ENCODE measurements at places on chromosomes 5 and 9.

GRCh38 chr9:121557581-121558447 is 58.2 kb upstream of the GGTA1 start:
- DNase-seq, result no peak

GRCh38 chr5:111513131-111513520 is 791 bp upstream of the STARD4 start:
- DNase-seq, result no peak

DNA sequence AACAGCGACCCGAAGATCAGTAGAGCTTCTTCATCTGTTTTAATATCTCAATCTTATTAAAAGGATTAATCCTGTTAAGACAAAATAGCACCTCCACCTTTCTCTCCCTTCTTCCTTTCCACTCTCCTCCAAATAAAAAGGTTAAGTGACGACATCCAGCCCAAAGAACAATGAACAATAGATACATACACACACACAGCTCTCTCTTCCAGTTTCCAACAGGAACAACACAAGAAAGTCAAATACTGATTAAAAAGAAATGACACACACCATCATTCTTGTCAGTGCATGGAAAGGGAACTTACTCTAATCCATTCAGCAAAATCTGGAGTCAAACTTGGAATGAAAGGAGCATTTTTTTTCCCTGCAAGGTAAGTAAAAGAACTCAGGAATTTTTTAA is 2.8 kb downstream of the ARL15 start:
- no peak for DNase-seq

- no peak for DNase-seq
These were observed 97.3 kb upstream of the PANK3 start for GRCh38 chr5:168676501-168676900.

GRCh38 chr5:80865551-80865950 is 94.6 kb upstream of the RASGRF2 start:
- no peak for DNase-seq

DNA sequence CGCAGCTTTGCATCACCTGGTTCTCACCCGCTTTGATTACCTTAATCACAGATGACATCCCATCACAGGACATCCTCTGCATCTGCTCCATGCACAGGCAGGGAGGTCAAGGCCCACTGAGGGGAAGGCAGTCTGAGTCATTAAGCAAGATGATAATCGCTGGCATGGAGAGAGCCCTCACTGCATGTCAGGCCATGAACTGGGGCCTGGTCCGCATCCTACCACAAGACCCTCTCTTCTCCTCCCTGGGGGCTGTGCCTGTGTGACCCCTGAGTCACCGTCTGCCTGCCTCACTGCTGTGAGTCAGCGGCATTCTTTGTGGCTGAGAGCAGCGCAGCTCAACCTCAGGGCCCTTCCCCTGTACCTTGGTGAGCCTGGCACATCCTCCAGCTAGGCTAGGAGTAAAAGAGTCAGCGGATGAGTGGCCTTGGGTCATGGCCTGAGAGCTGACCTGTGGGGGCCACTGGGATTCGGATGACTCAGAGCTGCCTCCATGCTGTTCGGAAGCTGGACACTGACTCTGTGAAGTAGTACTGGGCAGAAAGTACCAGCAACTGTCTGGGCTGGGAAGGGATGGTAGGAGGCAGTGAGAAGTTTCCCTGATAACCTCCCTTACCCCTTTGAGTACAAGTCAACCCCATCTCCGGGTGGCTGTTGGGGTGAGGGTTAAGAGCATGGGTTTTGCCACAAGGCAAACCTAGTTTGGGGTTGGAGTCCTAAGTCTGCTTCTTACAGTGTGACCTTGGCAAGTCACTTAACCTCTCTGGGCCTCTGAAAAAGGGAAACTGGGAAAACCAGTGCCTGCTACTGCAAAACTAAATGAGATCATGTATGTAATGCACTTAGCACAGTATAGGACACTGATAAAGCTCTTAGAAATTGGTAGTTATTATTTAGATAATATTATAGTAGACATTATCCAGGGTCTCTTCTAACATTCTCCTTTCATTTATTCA is 14.6 kb upstream of the ARSI start:
- no peak for DNase-seq

GRCh38 chr9:124454296-124454695 is 4.0 kb downstream of the ADGRD2 start:
- DNase-seq, result no peak

- DNase-seq, result no peak
These were observed 50.1 kb upstream of the FBXL17 start for GRCh38 chr5:108432024-108432423.

DNA sequence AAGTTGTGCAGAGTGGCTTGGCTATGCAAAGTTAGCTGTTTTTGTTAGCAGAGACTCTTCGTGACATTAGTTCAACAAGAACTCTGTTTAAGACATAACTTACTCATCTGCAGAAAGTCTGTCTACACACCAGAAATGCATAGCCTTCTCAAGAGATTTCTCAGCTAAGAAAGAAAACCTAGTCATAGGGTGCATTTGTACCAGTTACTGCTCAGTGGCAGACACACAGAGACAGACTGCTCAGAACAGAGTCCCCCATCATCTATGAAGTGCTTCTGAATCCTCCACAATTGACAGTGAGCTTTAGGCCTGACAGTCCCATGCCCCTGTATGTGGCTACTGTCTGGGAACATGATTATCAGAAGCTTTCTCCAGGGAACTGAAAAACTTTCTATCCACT is 56.1 kb upstream of the IFNK start:
- DNase-seq, result no peak

- no peak for DNase-seq
These were observed 562.2 kb downstream of the HTR1A start for GRCh38 chr5:63400079-63400478.

- DNase-seq, result no peak
These were observed 329.3 kb downstream of the PIK3R1 start for GRCh38 chr5:68544648-68545552.

DNA sequence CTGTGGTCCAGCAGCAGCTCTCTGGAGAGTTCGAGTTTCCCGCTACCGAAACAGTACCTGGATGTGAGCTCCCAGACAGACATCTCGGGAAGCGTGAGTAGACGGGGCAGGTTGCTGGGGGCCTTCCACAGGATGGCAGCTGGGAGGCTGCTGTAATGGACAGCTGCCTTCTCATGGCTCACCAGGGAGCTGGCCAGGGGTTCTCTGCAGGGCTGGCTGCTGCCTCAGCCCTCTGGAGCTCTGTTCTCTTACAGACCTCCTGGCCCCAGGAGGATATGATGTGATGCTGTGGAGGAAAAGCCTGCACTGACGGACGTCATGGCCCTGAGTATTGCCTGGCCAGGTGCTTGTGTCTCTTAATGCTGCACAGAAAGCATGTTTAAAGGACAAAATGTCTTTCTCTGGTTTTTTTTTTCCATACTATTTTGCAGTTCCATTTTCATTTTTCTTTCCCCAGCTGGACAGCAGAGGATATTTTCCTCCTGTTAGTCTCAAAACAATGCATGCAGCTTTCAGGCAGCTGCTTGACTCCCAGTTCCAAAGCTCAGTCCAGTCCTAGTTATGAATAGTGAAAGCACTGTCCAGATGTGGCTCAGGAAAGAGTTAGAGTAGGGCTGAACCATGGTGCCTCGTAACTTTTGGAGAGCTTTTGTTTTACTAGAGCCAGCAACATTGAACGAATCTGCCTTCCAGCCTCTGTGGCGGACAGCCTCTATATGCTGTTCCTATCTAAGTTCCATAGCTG is 77.5 kb upstream of the RARS1 start:
- DNase-seq, result no peak

- DNase-seq, result no peak
These were observed 218.9 kb downstream of the DIRAS2 start for GRCh38 chr9:90423661-90424193.

GRCh38 chr5:10632110-10632761 is 68.4 kb downstream of the ANKRD33B start:
- DNase-seq, result peak; percentile 16

DNA sequence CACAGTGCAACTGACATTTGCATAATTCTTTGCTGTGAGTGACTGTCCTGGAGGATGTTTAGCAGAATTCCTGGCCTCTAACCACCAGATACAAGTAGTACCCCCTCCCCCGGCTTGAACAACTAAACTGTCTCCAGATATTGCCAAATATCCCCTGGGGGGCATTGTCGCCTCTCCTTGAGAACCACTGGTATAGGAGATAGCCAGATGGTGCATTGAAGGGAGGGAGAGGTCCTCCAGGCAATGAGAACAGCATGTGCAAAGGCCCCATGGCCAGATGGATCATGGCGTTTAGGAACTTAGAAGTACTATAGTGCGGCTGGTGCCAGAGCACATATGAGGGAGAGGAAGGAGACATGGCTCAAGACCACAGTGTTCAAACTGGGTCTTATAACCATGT is 18.9 kb upstream of the ORM1 start:
- no peak for DNase-seq

- DNase-seq, result no peak
These were observed 18.2 kb downstream of the ALDOB start for GRCh38 chr9:101417389-101417788.

DNA sequence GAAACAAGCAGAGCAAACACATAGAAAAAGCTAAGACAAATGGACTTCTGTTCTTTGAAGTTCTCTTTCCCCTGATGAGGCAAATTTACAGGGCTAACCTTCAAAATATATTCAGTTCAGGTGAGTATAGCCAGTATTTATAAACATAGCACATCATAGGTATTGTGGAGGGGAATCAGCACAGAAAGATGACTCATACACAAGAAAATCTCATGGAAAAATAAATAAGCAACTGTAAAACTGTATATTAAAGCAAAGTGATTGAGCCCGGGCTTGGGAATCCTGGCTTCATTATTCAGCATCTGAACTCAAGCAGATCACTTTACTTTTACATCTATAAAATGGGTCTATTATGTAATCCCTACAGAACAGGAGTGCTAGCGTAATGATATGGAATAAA is 173.5 kb upstream of the PAPPA start:
- DNase-seq, result no peak

- DNase-seq, result no peak
These were observed 48.7 kb upstream of the PHYKPL start for GRCh38 chr5:178281331-178281730.

GRCh38 chr9:37410969-37411785 is 11.3 kb upstream of the GRHPR start:
- DNase-seq, result no peak

DNA sequence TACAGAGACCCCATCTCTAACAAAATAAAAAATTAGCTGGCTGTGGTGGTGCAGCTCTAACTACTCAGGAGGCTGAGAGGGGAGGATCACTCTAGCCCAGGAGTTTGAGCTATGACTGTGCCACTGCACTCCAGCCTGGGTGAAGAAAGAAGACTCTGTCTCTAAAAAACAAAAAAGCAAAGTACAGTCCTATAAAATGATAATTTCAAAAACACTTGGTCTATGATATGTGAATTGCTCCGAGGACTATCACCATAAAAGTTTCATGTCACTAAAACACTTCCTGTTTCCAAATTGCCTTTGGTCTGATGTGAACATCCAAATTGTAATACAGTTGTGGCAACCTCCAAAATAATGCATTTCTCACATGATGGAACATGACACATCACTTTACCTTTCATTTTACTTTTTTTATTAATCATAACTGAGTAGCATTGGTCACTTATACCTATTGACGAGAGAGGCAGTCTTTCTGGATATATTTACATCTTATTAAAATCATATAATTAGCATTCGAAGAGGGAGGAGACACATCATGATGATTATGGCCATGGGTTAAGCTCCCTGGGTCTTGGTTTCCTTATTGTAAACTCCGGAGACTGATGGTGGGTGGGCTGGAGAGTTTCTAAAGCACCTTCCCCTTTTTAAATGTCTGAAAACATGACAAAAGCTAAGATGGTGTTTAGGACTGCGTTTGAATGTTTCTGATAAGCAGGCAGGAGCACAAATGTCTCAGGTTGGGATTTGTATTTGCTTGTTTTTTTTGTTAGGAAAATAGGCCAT is 25.8 kb upstream of the CD180 start:
- no peak for DNase-seq

GRCh38 chr9:91297306-91297705 is 64.4 kb downstream of the AUH start:
- DNase-seq, result no peak

- no peak for DNase-seq
These were observed 8.2 kb downstream of the COL27A1 start for GRCh38 chr9:114163517-114163951.

DNA sequence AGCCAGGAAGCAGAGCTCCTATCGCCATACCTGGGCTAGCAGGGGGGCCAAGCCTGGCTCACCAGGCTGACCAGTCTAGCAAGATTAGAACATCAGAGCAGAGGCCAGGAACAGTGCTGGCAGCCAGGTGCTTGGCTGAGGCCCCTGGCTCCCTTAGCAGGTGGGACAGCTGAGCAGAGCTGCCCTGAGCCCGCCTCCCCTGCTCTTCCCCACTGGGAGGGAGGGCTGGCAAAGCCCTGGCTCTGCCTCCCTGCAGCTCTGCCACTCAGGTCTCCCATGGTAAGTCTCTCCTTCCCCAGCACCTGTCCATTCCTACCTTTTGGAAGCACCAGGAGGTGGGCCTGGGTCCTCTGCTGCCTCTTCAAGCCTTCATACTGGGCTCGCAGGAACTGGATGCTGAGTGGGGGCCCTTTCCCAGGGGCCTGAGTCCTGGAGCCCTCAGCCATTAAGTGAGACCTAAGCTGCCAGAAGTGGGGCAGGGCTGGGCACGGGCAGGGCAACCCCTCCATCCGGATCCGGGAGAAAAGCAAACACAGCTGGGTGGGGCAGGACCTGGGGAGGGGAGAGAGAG is 803 bp downstream of the C9orf152 start:
- no peak for DNase-seq

DNA sequence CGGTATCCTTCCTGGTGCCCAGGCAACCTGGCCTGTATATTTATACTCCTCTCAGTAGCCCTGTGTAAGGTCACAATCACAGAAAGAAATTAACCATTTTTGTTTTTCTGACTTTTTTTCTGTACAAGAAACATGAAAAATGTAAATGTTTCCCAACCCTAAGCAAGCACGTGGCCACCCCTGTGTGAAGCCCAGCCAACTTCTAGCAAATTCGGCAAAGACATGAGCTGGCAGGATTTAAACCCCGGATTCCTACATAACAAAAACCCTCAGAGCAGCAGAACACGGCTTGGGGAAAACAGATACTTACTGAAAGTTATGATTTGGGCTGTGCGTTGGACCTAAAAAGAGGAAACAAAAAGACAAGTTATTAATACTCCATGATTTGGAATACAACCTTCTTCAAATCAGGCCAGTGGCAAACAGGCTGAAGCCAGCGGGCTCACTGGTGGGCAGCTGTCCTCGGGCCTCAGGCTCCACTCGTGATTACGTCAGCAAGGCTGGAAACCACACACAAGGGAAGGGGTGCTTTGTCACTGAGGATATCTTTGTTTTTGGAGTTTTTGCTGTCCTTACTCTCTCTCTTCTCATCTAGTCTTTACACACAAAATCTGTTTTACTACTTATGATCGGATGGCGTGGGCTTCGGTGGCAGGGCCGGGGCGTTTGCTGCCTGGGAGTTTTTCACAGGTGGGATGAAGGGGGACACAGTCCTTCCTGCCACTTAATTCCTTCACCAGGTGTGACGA is 194.1 kb downstream of the ROR2 start:
- no peak for DNase-seq

- DNase-seq, result peak; percentile 16
These were observed 77.0 kb upstream of the TMC1 start for GRCh38 chr9:72444435-72444834.

GRCh38 chr5:77518304-77518703 is 26.2 kb upstream of the WDR41 start:
- no peak for DNase-seq

All from CD4-positive, alpha-beta T cell treated with Interleukin-15 for 4 hours (primary cell).